ENCODE measurements at places on chromosomes 1 and 21.

- DNase-seq: no peak
These were observed 183.6 kb downstream of the DYRK1A start for GRCh38 chr21:37550157-37550556.

DNA sequence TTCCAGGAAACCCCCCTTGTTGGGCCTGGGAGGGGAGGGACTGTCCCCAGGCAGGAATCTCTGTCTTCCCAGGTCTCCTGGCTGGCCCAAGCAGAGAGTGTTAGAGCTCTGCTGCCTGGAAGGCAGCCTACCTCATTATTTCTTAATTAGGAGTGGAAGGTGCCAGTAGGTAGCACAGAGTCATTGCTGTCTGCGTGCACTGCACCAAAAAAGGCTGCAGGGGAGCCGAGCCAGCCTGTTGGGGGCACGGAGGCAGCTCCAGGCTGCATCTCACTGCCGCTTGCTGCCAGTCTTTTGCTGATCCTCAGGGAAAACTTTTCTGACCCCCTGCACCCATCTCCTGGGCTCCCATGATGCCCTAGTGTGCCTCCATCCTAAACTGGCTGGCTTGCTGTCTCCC, 58.1 kb downstream of the LRRN2 start:
- no peak for DNase-seq

- DNase-seq: no peak
These were observed 43.1 kb downstream of the IL12RB2 start for GRCh38 chr1:67350783-67351182.

DNA sequence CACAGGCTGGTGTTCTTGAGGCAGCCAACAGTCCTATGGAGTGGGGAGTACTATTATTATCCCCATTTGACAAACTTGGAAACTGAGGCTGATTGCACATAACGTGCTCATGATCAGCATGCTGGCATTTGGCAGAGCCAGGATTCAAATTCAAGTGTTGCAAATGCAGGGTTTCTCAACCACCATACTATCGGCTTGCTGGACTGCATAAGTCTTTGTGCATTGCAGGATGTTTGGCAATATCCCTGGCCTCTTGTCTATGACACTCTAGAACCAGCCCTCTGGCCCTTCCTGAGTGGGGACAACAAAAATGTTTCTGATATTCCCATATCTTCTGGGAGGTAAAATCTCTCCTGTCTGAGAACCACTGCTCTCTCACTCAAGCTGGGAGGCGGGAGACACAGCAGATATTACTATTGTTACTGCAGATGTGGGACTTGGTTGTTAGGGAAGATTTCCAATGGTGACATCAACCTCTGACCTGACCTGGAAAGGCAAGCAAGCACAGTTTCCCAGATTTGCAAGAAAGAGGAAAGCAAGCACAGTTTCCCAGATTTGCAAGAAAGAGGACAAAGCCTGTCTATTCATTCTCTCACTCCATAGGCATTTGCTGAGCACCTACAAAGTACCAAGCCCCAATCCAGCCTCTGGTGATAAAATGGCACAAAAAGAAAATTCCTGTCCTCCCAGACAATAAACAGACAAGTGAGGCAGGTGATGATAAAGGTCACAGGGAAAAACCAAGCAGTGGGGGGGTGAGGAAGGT, 1.0 kb upstream of the AADACL3 start:
- no peak for DNase-seq

GRCh38 chr1:12441414-12442105, 176.4 kb downstream of the DHRS3 start:
- no peak for DNase-seq

- no peak for DNase-seq
These were observed 16.9 kb upstream of the SLC6A17 start for GRCh38 chr1:110133436-110133835.

- DNase-seq: no peak
These were observed 6.0 kb upstream of the FCRL2 start for GRCh38 chr1:157782931-157783330.

- no peak for DNase-seq
These were observed 222.1 kb downstream of the COL24A1 start for GRCh38 chr1:85934516-85934915.

GRCh38 chr1:101288491-101288944, 51.7 kb downstream of the S1PR1 start:
- peak; percentile 85 for DNase-seq

GRCh38 chr1:173330149-173330951, 123.2 kb upstream of the TNFSF4 start:
- no peak for DNase-seq

DNA sequence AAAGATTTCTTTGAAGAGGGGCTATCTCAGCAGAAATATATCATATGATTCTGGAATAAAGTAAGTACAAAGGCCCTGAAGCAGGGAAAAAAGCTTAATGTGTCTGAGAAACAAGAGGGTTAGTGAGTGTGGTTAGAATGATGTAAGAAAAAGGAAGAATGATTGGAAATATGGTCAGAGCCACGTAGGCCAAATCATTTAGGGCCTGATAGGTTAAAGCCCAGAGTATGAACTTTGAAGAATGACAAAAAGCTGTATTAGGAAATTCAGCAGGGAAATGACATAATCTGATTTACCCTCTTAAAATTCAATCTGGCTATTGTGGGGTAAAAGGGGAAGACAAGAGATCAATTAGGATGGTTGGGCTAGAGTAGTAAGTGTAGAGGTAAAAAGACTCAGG, 69.0 kb upstream of the MUTYH start:
- DNase-seq: no peak

DNA sequence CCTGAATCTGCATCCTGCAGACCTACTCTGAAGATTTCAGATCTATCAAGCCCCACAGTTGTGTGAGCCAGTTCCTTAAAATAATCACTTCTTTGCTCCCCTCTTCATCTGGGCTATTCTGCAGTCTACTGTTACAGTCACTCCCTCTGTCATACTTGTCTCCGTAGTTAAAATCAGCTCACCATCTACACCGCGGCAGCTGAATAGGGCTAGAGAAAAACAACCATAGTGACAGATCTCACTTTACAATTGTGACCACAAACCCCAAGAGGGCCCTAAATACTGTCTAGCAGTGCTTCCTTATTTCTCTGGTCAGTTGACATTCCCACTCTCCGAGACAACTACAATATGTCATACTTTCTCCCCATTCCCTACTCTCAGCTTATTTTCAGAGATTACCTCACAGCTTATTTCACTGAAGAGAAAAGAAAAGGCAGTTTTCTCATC, 12.9 kb downstream of the DESI2 start:
- no peak for DNase-seq

- no peak for DNase-seq
These were observed 23.9 kb downstream of the PCP4 start for GRCh38 chr21:39891111-39891510.

- DNase-seq: no peak
These were observed 51.1 kb downstream of the ST6GALNAC3 start for GRCh38 chr1:76125473-76126219.

- no peak for DNase-seq
These were observed 13.4 kb downstream of the TMEM63A start for GRCh38 chr1:225868631-225869330.

GRCh38 chr21:24045775-24046215, 1561.5 kb downstream of the MRPL39 start:
- peak; percentile 5 for DNase-seq

DNA sequence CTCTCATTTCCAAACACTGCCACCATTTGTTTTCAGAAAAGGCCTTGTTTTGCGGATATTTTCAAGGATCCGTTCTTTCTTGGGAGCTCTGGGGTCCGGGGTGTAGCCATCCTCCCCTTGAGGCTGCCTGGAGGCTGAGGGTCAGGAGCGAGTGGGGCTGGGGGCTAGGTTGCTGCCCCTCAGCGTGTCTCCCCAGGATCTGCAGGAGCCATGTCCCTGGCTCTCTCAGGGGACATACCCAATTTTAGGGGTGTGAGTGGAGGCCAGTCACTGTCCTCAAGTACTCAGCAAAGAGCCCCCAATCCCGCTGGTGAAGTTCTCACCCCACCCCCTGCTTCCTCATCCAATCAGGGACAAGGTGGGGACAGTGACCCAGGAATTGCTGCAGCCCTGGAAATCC, 15.0 kb upstream of the PRDM16 start:
- no peak for DNase-seq

GRCh38 chr1:77994117-77994705, 10.5 kb upstream of the DNAJB4 start:
- DNase-seq: no peak

DNA sequence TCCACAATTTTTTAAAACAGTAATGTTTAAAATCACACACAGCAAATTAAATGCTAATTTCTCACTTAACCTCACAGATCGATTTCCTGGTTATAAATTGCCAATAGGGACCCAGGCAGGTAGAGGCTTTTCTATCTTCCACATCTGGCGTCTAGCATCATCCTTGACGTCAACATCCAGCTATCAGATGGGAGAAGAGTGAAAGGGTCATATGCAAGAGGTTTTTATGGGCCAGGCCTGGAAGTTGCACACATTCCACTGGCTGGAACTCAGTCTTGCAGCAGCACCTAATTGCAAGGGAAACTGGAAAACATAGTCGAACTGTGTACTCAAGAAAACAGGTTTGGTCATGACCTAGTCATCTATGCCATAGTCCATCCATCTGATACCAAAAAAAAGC, 6.0 kb upstream of the EEIG2 start:
- DNase-seq: no peak

DNA sequence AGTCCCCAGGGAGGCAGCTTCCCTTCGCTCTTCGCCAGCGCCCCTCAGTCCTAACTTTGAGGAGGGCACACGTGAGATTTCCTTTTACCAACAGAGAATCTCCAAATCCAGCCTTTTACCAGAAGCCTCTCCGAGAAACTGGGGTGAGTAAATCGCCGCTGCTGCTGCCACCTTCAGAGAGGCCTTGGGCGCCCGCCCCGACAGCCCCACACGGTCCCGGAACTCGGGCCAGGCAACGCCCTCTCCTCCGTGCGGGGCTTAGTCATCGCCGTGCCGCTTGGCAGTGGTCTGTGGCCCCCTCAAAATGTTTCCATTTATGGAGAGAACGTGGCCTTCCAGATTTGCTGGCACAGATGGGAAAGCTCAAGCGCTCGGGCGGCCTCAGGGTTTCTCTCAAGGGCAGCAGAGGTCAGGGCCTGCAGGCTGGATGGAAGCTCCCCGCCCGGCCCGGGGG, 41.4 kb upstream of the COL6A2 start:
- DNase-seq: no peak

- no peak for DNase-seq
These were observed 6.3 kb upstream of the KRTAP26-1 start for GRCh38 chr21:30326390-30326789.

GRCh38 chr1:158961178-158961577, 29.8 kb downstream of the PYHIN1 start:
- no peak for DNase-seq

DNA sequence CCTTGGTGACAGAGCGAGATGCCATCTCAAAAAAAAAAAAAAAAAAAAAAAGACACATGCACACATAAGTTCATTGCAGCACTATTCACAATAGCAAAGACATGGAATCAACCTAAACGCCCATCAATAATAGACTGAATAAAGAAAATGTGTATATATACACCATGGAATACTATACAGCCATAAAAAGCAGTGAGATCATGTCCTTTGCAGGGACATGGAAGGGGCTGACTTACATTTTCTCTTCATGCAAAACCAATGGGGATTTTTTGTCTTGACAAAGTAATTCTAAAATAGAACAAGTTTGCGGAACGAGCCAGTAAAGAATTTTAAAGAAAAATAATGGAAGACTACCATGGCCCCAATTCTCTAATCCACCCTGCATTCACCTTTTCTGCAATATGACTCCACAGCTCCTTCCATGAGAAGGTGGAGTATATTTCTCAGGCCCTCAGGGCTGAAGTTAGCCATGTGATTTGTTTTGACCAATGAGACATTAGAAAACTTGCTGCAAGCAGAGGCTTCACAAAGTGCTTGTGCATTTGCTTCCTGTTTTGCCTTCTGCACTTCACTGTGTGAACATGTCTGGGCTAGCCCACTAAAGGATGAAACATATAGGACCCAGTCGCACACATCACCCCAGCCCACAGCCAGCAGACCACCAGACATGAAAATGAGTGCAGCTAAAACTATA, 78.8 kb upstream of the NR5A2 start:
- no peak for DNase-seq

GRCh38 chr1:100543640-100544039, 5.7 kb downstream of the GPR88 start:
- peak; percentile 48 for DNase-seq

DNA sequence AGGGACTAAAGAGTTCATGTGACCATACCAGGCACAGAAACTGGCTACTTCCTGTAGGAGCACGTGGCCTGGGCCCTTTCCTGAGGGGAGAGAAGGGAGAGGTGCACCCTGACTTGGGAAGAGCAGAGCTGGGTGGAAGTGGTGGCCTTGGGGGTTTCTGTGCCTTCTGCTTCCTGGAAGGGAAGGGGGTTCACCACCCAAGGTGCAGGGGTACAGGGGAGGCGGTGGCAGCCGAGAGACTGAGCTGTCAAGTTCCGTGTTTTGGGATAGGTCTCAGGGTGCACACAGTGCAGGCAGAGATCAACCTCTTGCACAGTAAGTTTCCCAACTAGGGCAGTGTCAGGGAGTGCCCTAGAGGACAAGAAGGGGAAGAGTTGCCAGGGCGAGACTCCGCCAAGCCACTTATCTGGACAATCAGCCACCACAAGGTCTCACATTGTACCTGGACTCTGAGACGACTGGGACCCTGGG, 10.1 kb downstream of the HECTD3 start:
- no peak for DNase-seq

DNA sequence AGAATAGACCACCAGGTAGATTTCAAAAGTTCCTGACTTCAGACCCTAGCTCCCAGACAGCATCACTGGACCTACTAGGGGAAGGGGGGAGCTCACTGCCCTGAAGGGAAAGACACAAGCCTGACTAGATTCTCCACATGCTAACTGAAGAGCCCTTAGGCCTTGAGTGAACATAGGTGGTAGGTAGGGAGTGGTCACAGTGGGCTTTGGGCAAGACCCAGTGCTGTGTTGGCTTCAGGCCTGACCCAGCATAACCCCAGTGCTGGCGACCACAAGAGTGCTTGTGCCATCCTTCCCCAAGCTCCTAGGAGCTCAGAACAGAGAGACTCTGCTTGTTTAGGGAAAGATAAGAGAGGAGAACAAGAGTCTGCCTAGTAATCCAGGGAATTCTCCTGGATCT, 51.1 kb upstream of the ACADM start:
- no peak for DNase-seq

- no peak for DNase-seq
These were observed 20.0 kb downstream of the SLC16A4 start for GRCh38 chr1:110370827-110371226.

DNA sequence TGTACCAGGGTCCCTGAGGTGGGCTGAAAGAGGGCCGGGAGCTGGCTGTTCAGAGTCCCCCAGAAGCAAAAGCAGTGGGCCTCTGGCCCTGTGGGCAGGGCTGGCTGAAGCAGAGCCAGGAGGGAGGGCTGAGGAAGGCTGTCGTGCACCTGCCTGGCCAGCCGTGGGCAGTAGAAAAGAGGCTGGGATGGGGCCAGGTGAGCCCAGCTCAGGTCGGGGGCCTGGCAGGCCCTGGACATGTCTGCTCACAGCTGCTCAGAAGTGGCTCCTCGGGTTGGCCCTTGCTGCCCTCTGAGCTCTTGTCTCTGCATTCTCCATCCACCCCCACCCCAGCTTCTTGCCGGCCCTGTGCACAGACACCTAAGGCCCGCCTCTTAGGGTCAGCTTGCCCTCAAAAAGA, 60.0 kb downstream of the TCP10L start:
- DNase-seq: no peak

GRCh38 chr1:161258439-161259344, at the start of gene PCP4L1:
Gene PCP4L1 (plus strand): TSS chr1:161258745. CDS start chr1:161258975, 230 bp downstream.
- DNase-seq: peak; percentile 24

GRCh38 chr1:184567637-184568036, 180.8 kb downstream of the C1orf21 start:
- DNase-seq: no peak
